ENCODE measurements at places on chromosomes 16 and 17. TPM values are rescaled to one million over a fixed set of nuclear protein-coding genes. Genes with fewer than 3 reads are reported as not detected.

The ADAM11 gene
- 0.52 TPM for total RNA-seq

The KRTAP1-5 gene
- not detected for total RNA-seq

The NGFR gene
- 20.4 TPM for total RNA-seq

The RAB37 gene
- 1.0 TPM for total RNA-seq

The GPR139 gene
- not detected for total RNA-seq

The CDH8 gene
- 1.0 TPM for total RNA-seq

The KRT28 gene
- not detected for total RNA-seq

The CD300LB gene
- total RNA-seq = not detected

The AIPL1 gene
- total RNA-seq = not detected

The HP gene
- total RNA-seq = 11.5 TPM

The ABCA8 gene
- 116 TPM for total RNA-seq

The WSCD1 gene
- total RNA-seq = 33.4 TPM

The CTU2 gene
- 10.4 TPM for total RNA-seq

The LGALS9 gene
- 3.1 TPM for total RNA-seq

The RNU2-1 gene
- total RNA-seq = not detected

The NPIPB13 gene
- 3.7 TPM for total RNA-seq

The PERCC1 gene
- total RNA-seq = not detected

The TMC5 gene
- not detected for total RNA-seq

The SERPINF2 gene
- total RNA-seq = not detected

The PRSS33 gene
- not detected for total RNA-seq

The CDRT15 gene
- not detected for total RNA-seq

The HS3ST2 gene
- not detected for total RNA-seq

The BCKDK gene
- total RNA-seq = 8.9 TPM

The CCL17 gene
- not detected for total RNA-seq

The IL17C gene
- total RNA-seq = not detected

The CDK3 gene
- total RNA-seq = 1.6 TPM

The GCGR gene
- not detected for total RNA-seq

The SRSF1 gene
- 224 TPM for total RNA-seq

The CSH2 gene
- total RNA-seq = not detected

The OTOP2 gene
- total RNA-seq = not detected

The CCL13 gene
- total RNA-seq = 3.7 TPM

The ACBD4 gene
- total RNA-seq = 3.1 TPM

The CCL16 gene
- not detected for total RNA-seq

The UBN1 gene
- total RNA-seq = 11.0 TPM

The GPR142 gene
- not detected for total RNA-seq

The CRISPLD2 gene
- total RNA-seq = 7.3 TPM

The TPSG1 gene
- not detected for total RNA-seq

The HS3ST3B1 gene
- total RNA-seq = 2.6 TPM
